ENCODE measurements at places on chromosomes 1 and 21. TPM values are rescaled to one million over a fixed set of nuclear protein-coding genes. Genes with fewer than 3 reads are reported as not detected.

DNA sequence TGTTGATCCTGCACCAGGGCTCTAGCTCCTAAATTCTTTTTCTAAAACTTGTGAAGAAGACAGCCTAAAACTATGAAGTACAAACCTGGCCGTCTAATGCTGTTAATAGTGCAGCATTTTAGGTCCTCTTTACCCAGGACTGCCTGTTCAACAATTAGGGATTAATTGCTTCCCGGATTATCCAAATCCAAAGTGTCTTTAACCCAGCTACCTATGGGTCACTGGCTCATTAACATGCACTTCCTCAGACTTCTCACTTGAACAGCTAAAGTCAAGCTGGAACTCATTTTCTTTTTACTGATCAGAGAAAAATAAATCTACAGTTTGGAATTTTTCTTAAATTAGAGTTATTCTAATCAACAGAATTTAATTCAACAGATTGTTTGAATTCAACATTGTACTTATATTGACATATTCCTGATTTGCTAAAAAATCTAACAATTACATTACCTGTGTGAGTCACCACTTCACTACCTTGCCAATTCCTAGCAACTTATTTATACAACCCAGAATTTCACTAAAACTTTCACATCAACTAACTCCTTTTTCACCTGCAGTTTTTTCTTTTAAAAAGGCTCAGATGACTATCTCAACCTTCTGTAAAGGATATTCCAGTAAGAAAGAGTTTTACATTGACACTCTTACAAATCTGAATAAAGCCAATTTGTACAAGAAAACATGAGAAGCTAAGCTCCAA, 3.3 kb downstream of the HNRNPU start:
- DNase-seq = no peak

GRCh38 chr1:108865316-108865910, 8.5 kb upstream of the AKNAD1 start:
- no peak for DNase-seq

The ATP6V1G3 gene
- total RNA-seq = not detected

The CIART gene
- 13.9 TPM for total RNA-seq

The PAX7 gene
- total RNA-seq = not detected

The TMPRSS3 gene
- not detected for total RNA-seq

The TPTE gene
- total RNA-seq = not detected

The UTS2 gene
- total RNA-seq = not detected

All from IMR-90 (cell line).